ENCODE measurements at places on chromosomes 2 and 18.

DNA sequence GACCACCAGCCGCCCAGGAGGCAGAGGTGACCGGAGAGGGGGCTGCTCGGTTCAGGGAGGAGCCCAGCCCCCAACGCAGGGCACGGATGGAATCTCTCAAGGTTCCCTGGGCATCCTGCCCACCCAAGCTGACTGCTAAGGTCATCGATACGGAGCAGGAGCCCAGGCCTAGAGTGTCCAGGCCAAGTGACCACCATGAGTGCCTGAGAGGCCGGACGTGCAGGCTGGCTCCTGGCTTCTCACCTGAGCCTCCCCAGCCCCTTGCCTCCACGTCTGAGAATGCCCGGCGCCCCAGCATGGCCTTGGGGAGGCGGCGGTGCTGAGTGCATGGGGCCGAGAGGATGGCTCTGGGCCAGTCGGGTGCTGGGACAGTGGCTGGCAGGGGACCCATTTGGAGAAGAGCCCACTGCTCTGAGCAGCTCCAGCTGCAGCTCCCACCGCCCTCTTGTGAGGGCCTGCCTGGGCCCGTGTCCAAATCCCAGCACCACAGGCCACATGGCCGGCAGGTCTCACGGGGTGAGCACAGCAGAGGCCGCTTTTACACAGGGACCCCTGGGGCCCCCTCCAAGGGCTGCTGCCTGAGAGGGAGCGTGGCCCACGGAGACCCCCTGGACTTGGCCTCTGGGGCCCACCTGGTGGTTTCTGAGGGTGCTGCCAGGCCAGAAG lies 102.8 kb upstream of the CTDP1 start:
- no peak for DNase-seq

DNA sequence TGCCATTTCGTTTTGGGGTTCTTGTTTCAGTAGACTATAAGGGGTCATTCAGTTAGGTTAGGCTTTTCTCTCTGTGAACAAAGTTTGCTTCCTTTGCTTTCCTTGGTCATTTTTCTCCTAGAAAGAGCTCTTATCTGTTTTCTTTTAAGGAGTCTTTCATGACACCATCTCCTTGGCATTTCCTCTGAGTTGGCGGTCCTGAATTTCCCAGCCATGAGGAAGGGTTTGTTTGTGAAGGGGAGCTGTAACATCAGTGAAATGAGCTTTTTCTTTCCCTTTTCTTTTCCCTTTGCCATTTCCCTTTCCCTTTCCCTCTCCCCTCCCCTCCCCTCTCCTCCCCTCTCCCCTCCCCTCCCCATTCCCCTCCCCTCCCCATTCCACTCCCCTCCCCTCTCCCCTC lies 61.7 kb downstream of the MAP4K4 start:
- no peak for DNase-seq

- DNase-seq = no peak
Measured at GRCh38 chr2:169562519-169562918, 11.1 kb downstream of the FASTKD1 start.

GRCh38 chr2:39914949-39915348 lies 135.9 kb upstream of the THUMPD2 start:
- no peak for DNase-seq

- no peak for DNase-seq
Measured at GRCh38 chr2:149857344-149857743, 269.8 kb upstream of the MMADHC start.

- DNase-seq = no peak
Measured at GRCh38 chr2:127463155-127463991, 45.1 kb downstream of the PROC start.

GRCh38 chr2:20225294-20226151 lies 593 bp upstream of the SDC1 start:
- DNase-seq = peak; percentile 80

DNA sequence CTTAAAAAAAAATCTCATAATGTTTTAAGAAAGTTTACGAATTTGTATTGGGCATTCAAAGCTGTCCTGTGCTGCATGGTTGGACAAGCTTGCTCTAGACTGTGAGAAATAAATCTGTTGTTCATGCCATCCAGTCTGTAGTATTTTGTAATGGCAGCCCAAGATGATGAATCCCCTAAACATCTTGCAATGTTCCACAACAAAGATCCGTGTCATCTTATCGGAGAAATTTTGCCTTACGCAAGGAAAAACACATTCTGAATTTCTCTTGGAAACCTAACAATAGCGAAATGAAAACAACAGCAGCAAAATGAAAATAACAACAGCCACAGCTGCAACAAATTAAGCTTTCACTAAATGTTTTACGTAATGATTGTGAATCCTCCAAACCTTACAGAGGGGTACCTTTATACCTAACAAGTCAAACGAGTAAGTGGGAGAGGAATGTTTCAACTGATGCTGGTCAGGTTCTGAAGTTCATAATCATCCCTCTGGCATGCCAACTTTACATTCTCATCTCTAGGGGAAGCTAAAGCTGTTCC lies 76.1 kb upstream of the RNU4ATAC start:
- no peak for DNase-seq

DNA sequence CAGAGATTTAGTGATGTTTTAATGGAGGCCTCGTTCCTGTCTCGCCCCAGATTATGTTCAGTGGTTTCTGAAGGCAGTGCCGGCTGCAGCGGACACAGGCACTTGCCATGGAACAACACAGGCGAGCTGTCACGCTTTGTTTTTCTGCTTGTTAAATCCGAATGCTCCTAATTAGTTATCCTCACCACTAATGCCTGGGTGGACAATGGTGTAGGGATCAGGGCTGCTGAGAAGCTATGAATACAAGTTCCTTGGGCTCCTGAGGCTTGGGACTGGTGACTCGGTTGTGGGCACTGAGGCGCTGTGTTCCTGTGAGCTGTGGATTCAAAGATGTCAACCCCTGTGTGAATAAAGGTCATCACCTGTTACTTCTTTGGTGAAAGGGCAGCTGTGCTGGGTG lies 123.5 kb downstream of the PLEKHM3 start:
- DNase-seq = no peak

All from HuH-7 (cell line).